ENCODE measurements at places on chromosomes 3 and 15.
A peak's percentile ranks its signal among the peaks of the same experiment; 100 is the strongest.

- DNase-seq: no peak
These were observed 3.0 kb downstream of the CXCR6 start for GRCh38 chr3:45946307-45946706.

- DNase-seq: no peak
These were observed 3.2 kb downstream of the MGLL start for GRCh38 chr3:127819086-127819485.

DNA sequence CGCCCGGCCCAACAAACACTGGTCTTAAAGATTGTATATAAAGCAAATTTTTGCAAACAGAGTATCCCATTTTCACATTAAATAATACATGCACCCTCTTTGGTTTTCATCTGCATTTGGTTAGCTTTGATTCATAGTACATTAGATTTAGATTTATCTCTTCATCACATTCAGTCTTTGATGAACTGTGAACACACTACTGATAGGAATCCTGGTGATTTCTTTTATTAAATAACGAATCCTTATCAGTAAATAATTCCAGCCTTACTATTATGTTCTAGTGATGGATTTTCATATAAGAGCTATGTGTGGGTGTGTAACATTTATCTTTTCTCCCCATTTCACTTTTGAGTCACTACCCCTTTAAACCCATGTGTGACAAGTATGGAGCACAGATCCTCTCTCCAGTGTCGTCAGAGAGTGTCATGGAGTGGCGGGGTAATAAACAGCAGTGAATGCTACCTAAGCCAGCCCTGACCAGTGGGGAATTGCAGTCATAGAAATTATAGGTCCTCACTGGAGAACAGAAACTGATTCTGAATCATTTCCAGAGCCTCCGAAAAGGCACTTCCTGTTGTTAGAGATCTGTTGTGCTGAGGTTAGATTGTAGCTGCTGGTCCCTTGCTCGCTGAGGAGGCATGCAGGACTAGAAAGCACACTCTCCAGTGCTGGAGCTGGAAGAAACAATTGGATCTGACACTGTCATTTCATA lies 22.0 kb downstream of the SLC7A14 start:
- no peak for DNase-seq

- no peak for DNase-seq
These were observed 118.9 kb upstream of the IGF1R start for GRCh38 chr15:98529205-98530145.

GRCh38 chr3:160780245-160780644 lies 24.2 kb downstream of the PPM1L start:
- DNase-seq: no peak

- DNase-seq: no peak
These were observed 30.8 kb downstream of the MAP4 start for GRCh38 chr3:47985381-47985780.

- DNase-seq: no peak
These were observed 87.0 kb downstream of the CFAP44 start for GRCh38 chr3:113354307-113354706.

DNA sequence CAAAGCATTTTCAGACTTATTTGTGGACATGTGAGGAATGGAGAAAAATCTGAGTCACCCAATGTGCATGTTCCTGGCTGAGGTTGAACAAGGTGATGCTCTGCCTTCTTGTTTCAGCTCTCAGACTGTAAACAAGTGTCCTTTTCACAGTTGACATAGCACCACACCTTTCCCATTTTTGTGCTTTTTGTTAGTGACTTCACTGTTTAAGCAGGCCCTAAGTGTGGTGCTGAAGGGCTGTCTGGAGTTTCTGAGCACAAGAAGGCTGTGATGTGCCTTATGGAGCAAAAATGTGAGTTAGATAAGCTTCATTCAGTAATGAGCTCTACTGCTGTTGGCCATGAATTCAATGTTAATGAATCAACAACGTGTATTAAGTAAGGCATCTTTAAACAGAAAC lies 20.4 kb downstream of the ABI3BP start:
- DNase-seq: no peak

- peak; percentile 82 for DNase-seq
These were observed at the start of gene BOC for GRCh38 chr3:113211330-113212149. Gene BOC (plus strand): TSS chr3:113211557. CDS start chr3:113249803, 38,246 bp downstream.

DNA sequence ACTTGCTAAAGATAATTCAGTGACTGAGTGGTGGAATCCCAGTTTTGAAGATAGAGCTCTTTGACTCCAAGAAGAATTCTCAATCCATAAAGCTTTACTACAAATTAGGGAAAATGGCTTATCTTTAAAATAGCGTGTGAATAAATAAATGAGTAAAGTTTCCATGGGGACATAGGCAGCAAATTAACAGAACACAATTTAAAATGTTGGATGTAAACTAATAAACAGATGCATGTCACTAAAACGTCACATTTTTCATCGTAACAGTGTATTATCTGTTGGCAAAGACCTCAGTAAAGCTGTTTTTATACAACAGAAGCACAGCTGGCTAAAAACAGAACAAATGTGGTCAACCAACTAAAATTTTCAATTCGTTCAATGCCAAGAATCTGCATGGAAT lies 913.9 kb upstream of the CFAP20DC start:
- no peak for DNase-seq

- DNase-seq: no peak
These were observed 43.2 kb downstream of the RIOX2 start for GRCh38 chr3:97928986-97929385.

DNA sequence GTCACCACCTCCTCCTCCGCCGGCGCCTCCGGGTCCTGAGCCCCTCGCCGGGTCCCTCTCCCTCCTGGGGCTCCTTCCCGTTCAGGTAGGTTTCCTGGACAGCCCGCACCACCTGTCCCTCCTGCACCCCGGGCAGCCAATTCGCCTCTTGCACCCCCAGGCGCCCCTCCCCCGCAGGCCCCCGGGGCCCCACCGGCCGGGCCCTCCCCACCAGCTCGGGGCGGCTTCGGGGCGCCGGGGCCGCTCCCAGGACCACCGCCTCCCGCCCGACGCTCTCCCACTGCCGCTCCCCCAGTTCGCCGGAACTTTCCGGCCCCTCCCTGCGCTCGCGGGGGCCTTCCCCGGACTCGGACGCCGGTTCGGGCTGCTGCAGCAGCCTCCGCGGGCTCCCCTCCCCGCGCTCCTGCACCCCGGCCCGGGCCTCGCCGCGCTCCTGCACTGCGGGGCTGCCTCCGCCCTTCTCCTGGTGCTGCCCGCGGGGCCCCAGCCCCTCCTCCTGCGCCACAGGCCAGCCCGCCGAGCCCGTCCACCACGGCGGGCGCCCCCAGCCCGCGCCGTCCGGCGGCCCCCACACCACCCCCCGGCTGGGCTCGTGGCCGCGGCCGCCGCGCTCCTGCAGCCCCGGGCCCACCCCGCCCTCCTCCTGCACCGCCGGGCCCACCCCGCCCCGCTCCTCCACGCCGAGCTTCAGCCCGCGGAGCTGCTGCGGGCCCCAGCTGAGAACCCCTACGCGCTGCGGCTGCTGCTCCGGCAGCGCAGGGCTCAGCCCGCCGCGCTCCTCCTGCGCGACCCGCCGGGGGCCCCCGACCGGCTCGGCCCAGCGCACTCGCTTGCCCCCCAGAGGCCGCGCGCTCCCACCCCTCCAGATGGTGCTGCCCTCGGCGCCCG lies 587 bp upstream of the TNK2 start:
- no peak for DNase-seq

GRCh38 chr3:143135150-143135549 lies 15.6 kb downstream of the CHST2 start:
- DNase-seq: no peak

- DNase-seq: no peak
These were observed 115.8 kb upstream of the ARHGEF3 start for GRCh38 chr3:56917361-56918110.

DNA sequence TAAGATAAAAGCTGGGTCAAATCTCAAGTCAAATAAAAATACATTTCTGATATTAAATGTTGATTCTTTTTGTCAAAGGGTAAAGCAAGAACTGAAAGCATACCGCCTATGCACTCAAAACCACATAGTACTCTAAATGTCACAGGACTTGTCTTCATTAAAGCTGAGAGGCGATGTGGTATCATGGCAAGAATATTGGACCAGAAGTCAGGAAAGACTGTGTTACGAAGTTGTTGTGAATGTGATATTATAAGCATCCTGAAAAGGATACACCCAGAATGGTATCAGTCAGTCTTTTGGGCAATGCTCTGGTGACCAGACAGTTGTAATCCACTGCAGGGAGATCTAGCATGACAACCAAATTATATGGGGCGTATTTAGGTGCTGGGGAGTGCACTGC lies 33.8 kb downstream of the TIGIT start:
- no peak for DNase-seq

- no peak for DNase-seq
These were observed 1.7 kb downstream of the BNC1 start for GRCh38 chr15:83282776-83283137.

GRCh38 chr3:25711090-25711489 lies 46.4 kb upstream of the TOP2B start:
- DNase-seq: no peak

DNA sequence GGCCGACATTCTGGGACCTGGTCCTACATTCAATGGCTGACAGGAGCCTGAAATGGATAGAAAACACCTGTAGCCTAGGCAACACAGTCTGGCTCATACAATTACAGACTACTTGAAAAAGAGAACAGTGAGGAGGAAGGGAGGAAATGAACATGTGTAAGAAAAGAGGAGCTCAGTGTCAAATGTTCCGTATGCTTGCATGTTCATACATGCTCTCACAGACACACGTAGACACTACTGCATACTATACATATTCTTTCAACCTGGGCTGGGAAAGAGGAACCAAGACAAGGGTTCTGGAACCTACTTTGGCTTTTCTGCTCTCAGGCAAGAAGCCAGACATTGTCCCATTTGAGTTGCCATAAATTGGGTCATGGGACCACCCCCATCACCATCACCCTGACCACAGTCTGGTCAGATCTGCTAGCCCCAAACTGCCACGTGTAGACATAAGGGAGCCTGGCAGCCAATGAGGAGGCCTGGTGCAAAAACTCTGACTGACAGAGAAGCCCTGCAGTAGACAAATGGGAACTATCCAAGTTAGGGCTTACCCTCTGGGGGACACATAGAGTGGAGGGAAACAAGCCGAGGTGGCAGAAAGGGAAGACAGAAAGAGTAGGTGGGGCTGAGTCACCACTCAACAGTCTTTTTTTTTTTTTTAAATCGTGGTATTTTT lies 310.0 kb downstream of the SHQ1 start:
- DNase-seq: no peak

- no peak for DNase-seq
These were observed 398.4 kb upstream of the NR2F2 start for GRCh38 chr15:95932141-95932540.

DNA sequence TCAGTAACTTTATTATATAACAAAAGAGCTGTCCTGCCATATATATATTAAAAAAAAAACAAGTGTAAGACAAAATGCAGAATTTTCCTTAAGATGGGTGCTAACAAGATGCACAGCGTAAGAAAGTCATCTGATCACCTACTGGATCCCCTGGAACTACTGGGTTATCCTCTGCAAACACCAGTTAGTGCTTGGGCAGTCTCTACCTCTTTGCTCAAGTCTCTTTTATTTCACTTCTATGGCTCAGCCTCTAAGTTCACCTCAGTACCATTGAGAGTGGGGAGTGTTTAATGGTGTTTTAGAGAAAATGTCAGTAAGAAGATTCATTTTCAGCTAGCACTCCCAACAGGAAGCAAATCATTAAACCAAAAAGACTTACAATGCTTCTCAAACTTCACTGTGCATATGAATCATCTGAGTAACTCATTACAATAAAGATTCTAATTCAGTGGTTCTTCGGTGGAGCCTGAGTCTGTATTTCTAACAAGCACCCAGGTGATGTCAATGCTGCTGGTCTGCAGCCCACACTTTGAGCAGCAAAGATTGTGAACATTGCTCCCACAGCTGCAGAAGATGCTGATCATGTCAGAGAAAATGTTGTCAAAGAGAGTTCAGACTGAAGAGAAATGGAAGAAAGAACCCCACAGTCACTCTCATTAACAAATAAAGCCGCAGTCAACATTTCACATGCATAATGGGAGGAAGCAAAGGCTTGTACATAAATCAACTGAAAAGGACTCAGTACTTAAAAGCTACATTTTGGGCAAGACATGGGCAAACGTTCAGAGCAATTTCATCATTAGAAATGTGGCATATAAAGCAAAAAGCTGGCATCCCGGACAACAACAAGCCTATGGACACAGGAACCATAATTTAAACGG lies 227.1 kb upstream of the ATP11B start:
- no peak for DNase-seq

DNA sequence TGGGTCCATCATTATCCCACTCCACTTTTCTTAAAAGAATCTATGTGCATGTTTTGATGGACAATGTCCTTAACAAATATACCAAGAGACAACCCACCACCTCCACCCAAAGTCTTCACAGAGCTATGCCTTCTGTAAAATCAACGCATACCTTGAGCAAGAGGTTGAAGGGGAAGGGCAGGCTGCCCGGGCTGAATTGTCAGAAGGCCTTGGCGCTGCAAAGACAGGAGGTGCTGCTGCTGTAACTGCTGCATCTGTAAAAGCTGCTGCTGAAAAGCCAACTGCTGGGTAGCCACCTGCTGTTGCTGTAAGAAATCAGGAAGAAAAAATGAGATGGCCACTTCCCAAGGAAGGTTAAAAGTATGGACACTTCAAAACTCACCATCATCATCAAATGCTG lies 536.7 kb downstream of the FOXP1 start:
- DNase-seq: no peak

GRCh38 chr3:195828762-195829161 lies 17.0 kb upstream of the MUC4 start:
- DNase-seq: no peak

- no peak for DNase-seq
These were observed 2.3 kb downstream of the PLXNB1 start for GRCh38 chr3:48427630-48427962.

GRCh38 chr3:148932972-148933371 lies 58.4 kb upstream of the GYG1 start:
- no peak for DNase-seq

DNA sequence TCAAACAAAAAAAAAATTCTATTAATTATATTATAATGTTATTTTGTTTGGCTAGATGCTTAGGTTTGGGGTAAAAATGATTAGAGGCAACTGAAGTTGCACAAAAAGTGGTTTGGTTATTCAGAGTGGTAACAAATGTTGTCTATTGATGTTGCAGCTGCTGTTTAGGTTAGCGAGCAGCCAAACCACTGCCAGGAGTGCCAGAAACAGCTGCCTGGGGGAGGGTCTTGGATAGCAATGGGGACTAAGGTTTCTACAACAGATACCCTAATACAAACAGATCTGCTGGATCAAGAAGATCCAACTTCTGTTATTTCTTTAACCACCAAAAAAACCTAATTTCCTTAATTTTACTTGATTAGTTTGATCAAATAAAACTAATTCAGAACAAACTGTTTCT lies 26.6 kb downstream of the BTLA start:
- no peak for DNase-seq

- no peak for DNase-seq
These were observed 16.9 kb downstream of the IP6K1 start for GRCh38 chr3:49769286-49769915.

- DNase-seq: no peak
These were observed 65.6 kb upstream of the MBNL1 start for GRCh38 chr3:152202976-152203626.

GRCh38 chr3:120764206-120764605 lies 21.7 kb downstream of the GTF2E1 start:
- no peak for DNase-seq

All from left renal cortex interstitium (tissue), 4 donors.